Left renal pelvis (tissue), 4 donors: ENCODE measurements at places on chromosomes 7 and 10. TPM values are rescaled to one million over a fixed set of nuclear protein-coding genes. Genes with fewer than 3 reads are reported as not detected.

GRCh38 chr10:8691498-8692017, 637.1 kb downstream of the GATA3 start:
- no peak for DNase-seq

DNA sequence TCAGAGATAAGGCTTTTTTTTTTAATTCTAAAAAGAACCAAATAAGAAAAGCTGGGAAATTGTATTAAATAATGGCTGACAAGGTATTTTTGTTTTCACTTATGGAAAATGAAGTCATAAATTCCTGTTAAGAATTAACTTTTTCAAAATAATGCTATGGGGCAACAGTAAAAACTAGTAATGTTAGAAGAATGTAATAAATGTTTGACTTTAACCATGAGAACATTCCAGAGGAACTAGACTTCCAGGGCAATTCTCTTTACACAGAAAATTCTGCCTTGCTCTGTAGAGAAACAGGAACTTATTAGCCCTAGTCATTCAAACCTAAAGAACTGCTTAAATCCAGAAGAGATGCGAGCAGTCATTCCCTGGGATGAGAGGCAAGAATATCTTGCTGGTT, 571.1 kb downstream of the IPMK start:
- no peak for DNase-seq

- no peak for DNase-seq
Measured at GRCh38 chr7:77349141-77349540, 67.0 kb downstream of the GSAP start.

DNA sequence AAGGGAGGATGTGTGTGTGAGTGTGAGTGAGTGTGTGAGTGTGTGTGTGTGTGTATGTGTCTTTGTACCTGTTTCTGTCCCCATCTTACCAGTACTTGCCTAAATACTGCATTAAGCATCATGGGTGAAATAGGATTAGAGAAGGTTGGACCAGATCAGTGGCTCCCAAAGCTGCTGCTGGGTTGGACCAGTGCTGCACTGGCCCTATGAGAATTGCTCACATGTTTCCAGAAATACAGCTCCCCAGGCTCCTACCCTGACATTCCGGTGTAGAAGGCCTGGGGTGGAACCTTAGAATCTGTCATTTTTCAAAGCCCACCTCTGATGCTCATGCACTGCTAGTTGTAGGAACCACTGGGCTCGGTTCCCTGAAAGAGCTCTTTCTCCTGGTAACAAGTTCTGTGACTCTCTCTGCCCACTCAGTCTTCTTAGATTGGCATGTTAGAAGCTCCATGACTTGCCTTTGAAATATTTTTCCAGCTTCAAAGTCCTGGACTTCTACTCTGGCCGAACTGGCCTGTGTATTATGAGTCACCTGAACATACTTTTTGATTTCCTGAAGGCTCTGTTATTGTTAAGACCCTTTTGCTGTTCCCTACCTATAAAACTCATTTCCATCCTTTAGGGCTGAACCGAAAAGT, 224.7 kb downstream of the CUX1 start:
- DNase-seq, result no peak

CALHM3 gene
- not detected for polyA plus RNA-seq

TMEM225B gene
- 2.4 TPM for polyA plus RNA-seq

VSTM4 gene
- 28.6 TPM for polyA plus RNA-seq

GDF2 gene
- not detected for polyA plus RNA-seq

HOXA7 gene
- 31.9 TPM for polyA plus RNA-seq
